ENCODE measurements at places on chromosomes 5 and 9. TPM values are rescaled to one million over a fixed set of nuclear protein-coding genes. Genes with fewer than 3 reads are reported as not detected.

GRCh38 chr9:16868701-16869100 lies 1.8 kb downstream of the BNC2 start:
- no peak for DNase-seq

- peak; percentile 59 for DNase-seq
Observed at GRCh38 chr9:17531642-17532254, 47.1 kb upstream of the SH3GL2 start.

DNA sequence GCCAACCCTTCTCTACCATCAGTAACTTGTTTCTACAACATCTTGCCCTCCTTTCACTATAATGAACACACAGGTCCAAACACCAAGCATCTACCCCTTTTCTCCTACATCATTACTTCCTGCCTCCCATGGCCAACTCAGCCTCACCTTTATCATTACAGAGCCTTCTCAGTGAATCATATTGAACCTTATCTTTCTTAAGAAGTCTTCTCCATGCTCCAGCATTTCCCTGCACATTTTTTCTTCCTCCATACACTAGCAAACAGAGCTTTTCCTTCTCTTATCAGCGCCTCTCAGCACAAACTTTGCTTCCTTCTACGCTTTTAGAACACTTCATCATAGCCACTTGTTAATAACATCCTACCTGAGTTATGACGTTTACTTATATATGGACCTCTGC lies 148.2 kb downstream of the ARL15 start:
- DNase-seq: no peak

GRCh38 chr5:6383376-6383775 lies 5.0 kb upstream of the MED10 start:
- DNase-seq: no peak

DNA sequence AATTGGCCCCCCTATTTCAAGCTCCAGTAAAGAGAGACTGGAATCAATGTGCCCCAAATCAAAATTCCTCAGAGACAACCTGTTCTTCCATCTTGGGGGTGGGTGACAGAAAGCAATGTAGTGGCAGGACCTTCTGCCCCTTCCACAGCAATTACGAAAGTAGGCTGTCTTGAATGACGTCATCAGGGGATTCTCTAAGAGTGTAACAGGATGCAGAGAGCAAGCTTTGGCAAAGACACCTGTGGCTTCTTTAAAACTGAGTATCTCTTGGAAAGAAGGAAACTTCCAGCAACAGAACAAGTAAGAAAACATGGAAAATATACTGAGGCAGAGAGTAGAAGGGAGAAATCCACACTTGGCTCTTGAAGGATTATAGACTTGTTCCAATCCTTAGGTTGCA lies 247.6 kb upstream of the PDE4D start:
- no peak for DNase-seq

DNA sequence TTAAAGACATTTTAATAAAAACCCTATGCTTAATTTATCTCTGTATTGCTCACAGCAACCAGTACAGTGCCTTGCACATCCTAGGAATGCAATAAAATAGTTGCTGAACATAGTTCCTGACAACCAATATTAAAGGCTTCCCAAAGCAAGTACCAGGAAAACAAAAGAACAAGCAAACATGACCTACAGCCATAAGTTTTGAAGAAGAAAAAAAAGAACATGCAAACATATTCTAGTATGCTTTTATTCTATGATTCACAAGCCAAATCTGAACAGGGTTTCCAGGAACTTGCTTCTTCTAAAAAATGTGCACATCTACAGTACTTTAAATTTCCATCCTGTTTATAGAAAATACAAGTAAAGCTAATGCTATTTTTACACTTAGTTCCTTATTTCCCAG lies 4.5 kb downstream of the CEMIP2 start:
- peak; percentile 29 for DNase-seq

GRCh38 chr5:28077291-28078240 lies 1039.2 kb upstream of the CDH9 start:
- DNase-seq: no peak

GRCh38 chr5:108637134-108637533 lies 110.6 kb upstream of the FER start:
- DNase-seq: no peak

GRCh38 chr9:79670269-79670961 lies 98.7 kb downstream of the TLE4 start:
- no peak for DNase-seq

DNA sequence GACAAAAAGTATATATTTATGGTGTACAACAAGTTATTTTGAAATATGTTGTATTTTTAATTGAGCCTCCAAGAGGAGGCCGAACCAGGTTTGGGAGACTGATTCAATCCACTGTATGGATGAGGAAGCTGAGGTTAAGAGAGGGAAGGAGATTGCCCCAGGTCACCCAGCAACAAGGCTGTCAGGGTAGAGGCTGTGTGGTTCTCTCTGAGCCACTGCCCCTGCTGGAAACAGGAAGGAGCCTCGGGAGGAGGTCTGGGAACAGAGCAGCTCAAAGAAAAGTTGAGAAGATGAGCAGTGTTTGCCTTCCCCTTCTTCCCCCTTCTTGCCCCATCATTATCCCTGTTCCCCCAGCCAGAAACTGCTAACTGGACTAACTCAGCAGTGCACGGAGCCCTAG lies 6.6 kb upstream of the FAT2 start:
- no peak for DNase-seq

SLC2A6 gene
- 12.1 TPM for total RNA-seq

- no peak for DNase-seq
Observed at GRCh38 chr5:57687596-57687995, 205.0 kb upstream of the ACTBL2 start.

GRCh38 chr5:9519537-9519936 lies 26.3 kb downstream of the SEMA5A start:
- DNase-seq: no peak

GRCh38 chr9:8558176-8558575 lies 758.6 kb upstream of the DMAC1 start:
- no peak for DNase-seq

GRCh38 chr5:43638107-43638506 lies 35.1 kb downstream of the NNT start:
- DNase-seq: no peak

IL9 gene
- not detected for total RNA-seq

DNA sequence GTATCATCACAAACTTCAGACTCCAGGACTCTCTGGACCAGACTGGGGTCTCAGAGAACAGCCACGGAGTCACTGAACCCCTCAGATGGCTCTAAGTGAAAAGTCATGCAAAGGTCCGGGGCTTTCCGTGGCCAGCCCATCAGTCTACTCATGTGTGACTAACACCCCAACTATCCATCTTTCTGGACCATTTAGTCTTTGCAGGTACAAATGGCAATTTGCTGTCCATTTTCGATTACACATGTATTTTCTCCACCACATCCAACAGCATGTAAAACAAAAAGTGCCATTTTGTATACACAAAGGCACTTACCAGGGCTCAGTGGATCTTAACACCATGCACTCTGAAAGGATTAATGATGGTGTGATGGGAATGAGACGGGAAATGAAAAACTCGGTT lies 387.7 kb downstream of the BNC2 start:
- DNase-seq: no peak

PCDHB16 gene
- 0.22 TPM for total RNA-seq

GRCh38 chr5:55603922-55604321 lies 69.2 kb upstream of the PLPP1 start:
- no peak for DNase-seq

GRCh38 chr5:324736-325612 lies 3.5 kb downstream of the AHRR start:
- DNase-seq: no peak

C9orf78 gene
- 36.5 TPM for total RNA-seq

ARHGEF37 gene
- total RNA-seq: 16.1 TPM

DNA sequence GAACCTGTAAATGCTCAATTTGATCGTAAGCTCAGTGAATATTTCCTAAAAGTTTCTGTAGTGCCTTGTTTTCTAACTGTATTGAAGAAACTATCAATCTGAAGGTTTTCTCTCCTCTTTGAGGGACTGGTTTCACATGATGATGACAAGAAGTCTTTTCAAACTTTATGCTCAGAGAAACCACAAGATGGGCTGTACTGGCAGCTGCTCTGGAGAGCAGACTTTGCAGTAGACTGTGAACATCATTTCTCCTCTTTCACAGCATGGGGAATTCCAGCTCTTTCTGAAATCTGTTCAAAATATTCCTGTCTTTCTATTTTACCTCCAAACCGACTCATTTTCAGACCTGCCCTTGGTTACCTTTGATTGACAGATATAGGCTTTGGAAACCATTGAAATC lies 194.4 kb downstream of the IZUMO3 start:
- DNase-seq: no peak

PCDHAC1 gene
- under 0.01 TPM for total RNA-seq

DNA sequence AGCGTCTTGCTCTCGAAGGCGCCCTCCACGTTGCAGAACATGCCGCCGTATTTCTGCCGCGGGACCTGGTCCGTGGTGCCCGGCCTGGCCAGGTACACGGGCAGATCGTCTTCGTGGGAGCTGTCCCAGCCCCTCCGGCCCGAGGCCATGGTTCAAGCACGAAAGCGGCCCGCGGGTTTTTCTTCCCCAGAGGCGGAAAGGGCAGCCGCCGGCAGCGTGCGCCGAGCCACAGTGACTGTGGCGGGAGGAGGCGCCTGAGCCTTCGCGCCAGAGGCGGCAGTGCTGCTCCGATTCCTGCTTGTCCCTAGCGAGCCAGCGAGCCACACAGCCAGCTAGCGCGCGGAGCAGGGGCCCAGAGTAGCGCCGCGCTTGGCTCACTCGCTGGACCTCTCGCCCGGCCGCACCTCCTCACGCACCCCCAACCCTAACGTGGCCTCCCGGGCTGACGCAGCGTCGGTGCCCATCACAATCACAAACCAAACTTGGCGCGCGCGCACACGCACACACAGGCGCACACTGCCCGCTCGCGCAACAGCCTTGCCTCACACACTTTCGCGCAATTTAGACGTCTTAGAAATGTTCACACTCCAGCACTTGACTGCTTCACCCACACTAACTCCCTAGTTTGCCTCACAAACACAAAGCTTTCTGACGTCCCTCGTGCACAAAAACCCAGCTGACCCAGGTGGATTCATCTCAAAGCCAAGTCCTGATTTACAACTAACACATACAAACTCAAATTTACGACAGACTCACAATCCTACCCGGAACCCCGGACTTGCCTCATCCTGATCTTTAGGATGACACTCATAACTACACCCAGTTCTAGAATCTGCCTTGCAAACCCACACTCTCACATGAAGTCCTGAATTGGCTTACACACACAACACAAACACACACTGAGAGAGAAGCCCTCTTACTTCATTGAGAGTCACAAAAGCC lies at the start of gene DPYSL3:
Gene DPYSL3, minus strand, starts transcription at position 359 of the 942 bp plus-strand sequence. Its CDS starts 210 bp downstream, at position 149.
- peak; percentile 84 for DNase-seq

GRCh38 chr9:121930956-121931355 lies 162.2 kb downstream of the TTLL11 start:
- no peak for DNase-seq

OGN gene
- not detected for total RNA-seq

WDR38 gene
- total RNA-seq: not detected

DNA sequence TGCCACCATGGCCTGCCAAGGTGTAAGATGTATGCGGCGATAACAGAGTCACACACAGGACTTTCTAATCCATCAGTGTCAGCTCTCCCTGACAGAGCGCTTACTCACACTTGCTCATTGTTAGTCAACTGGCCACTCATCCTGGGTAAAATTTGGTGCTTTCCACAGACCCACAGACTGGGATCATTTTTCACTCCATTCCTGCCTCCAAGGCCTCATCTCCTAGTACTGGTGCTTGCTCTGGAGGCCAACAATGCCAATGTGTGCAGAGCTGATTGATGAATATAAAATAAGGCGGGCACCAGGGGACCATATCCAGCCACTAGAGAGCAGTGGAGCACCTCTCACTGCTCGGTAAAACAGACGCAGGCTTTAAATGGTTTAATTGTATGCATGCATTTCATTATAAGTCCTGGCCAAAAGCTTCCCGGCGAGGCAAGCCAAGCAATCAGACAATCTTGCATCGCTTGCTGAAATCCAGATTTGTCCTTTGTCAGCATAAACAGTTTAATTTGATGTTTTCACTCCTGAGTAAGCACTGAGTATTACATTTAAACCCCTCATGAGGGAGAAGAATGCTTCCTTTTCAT lies 22.3 kb downstream of the PSMB7 start:
- peak; percentile 48 for DNase-seq

CDKN2A gene
- total RNA-seq: 0.60 TPM

SPOCK1 gene
- total RNA-seq: 3.9 TPM

DNA sequence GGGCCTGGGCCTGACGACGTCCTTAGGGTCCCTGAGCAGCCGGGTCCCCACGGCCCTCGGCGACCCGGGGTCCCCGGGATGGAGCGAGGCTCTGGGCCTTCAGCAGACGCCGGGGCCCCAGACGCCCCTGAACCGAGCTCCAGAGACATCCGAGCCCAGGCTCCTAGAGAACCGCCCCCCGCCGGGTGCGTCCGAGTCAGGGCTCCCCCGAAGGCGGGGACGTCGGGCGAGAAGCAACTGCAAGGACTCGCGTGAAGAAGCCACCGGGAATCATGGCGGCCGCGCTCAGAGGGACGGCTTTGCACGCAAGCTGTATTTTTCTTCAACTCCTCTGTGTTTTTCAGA lies 25.5 kb downstream of the IRX4 start:
- no peak for DNase-seq

DNA sequence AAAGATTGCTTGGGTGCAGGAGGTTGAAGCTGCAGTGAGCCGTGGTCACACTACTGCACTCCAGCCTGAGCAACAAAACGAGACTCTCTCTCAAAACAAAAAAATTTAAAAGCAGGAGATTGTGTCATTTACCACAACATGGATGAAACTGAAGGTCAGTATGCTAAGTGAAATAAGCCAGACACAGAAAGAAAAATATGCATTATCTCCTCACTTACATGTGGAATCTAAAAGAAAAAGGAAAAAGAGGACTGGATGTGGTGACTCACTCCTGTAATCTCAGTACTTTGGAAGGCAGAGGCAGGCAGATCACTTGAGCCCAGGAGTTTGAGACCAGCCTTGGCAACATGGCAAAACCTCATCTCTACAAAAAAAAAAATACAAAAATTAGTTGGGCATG lies 146.8 kb upstream of the DAPK1 start:
- DNase-seq: no peak

CCL21 gene
- total RNA-seq: 0.44 TPM

DNA sequence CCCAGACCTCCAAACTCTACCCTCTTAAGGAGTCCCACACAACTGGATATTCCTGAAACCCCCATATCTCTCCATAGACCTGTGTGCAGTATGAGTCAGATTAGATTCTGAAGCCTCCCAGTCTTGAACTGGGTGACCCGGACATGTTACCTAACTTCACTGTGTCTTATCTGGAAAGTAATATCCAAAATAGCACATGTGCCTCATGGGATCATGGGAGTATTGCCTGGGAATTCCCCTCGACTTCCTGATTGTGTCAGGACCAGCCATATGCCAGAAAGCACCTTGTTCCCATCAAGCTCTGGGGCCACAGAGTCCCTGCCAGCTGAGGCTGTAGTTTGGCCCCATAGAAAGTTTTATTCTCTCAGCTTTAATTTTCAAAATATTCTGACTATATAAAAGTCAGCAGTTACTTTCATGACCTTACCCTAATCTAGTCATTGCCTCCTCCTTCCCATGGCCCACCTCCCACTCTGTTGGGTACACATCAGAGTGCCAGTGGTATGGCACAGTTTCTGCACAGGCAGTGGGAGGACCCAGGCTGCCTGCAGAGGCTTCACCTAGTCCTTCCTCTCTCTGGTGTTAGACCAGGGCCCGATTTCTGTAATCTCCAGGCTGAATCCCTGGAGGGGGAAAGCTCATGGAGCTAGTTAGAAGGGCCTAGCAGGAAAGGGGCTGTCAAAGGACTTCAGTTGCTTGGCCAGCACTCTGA lies 19.5 kb upstream of the B4GALT1 start:
- DNase-seq: peak; percentile 67

SPINK7 gene
- total RNA-seq: not detected
